ENCODE measurements at places on chromosomes 6 and 20.

DNA sequence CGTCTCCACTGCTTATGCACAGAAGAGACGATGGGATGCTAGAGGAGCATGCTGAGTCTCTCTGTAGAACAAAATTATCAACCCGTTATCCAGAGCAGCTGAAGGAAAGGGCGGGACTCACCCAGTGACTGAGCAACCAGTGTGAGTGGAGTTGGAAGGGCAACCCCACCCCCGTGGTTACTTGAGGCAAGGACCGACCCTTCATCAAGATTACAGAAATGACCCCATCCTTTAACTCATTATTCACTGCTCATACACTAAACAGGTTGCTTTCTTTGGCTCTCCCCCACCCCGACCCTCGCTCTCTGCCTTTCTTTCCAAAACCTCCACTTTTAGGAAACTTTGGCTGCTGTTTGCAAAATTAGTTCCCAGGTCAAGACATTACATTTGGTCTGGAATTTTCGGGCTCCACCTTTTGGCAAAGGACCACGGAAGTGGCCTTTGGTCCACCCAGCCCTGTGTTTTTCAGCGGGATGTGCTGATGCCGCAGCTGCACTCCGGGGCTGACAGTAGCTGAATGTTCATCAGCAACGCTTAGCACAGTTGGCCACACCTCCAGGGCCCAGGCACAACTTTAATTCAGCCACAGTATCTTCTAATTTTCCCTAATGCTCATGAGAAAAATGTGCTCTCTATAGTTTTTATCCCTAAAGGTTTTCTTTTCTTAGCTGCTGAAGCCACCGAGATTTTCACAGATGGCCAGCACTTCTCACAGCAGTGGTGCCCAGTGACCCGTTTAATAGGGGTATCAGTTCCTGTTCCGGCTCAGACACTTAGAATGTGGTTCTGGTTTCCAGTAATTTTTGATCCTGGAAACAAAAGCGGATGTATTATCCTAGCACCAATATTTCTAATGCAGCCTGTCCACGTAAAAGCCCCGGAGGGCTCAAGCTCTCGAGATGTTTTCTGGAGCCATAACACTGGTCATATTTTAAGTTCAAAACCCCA lies 103.6 kb upstream of the NXT1 start:
- no peak for DNase-seq

- DNase-seq = no peak
Observed at GRCh38 chr6:147177286-147177685, 26.9 kb upstream of the STXBP5 start.

- DNase-seq = peak; percentile 81
Observed at GRCh38 chr6:105986998-105987397, 99.1 kb upstream of the PRDM1 start.

GRCh38 chr6:100121854-100122609 lies 128.0 kb upstream of the MCHR2 start:
- DNase-seq = no peak

- no peak for DNase-seq
Observed at GRCh38 chr6:92892626-92893170, 526.7 kb downstream of the EPHA7 start.

GRCh38 chr20:7294816-7295360 lies 527.4 kb downstream of the BMP2 start:
- no peak for DNase-seq

- DNase-seq = no peak
Observed at GRCh38 chr6:41467061-41467460, 79.1 kb upstream of the FOXP4 start.

- DNase-seq = no peak
Observed at GRCh38 chr20:61306937-61307475, 54.9 kb downstream of the CDH4 start.

DNA sequence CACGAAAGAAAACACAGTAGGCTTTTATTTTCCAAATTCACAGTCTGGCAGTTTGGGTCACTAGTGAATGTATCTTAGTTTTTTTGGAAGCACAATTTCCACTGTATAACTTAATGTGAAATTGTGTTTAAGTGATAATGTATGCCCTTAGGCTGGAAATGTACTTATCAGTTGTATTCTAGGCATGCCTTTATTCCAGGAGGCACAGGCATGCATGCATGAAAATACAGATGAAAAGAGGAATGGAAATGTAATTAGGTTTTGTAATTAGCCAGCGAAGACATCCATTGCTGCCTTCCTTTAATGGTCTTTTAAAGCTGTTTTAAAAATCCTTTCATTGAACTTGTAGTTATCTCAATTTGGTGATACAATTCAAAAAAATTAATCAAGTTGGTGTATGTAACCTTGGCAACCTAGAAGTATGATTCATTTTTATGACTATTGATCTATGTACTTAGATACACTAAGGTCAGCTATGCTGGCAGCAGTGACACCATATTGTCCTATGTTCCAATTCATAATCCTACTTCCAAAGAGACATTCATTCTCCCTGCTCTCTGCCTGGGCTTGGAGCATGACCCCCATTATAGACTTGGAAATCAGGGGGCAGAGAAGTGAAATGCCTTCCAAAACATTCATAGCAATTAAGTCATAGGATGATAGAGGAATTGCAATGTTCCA lies 73.1 kb downstream of the SNAP25 start:
- DNase-seq = no peak

- DNase-seq = no peak
Observed at GRCh38 chr6:70241031-70241430, 61.9 kb downstream of the COL9A1 start.

DNA sequence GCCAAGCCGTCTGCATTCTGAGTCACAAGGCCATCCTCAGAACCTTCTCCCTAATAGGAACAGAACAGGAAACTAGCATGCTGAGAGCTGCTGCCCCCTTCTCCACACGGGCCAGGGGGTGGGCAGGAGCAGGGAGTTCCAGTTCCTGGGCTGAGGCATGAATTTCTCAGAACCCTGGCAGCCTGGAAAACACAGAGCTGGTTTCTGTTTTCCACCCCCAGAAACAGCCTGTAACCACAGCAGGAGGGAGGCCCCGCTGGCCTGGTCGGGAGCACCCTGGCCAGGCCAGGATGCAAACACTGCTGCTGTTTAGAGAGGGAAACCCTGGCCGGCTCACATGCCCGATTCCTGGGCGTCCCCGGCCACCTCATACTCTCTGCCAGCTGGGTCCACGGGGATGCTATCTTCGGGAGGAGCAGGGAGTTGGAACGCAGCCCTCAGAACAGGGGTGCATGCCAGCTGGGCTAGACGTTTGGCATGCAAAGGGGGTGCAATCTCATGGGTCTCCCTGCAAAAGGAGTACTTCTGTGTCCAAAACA lies 130.1 kb downstream of the NFATC2 start:
- no peak for DNase-seq

- no peak for DNase-seq
Observed at GRCh38 chr20:56362833-56363413, 4.1 kb downstream of the FAM210B start.

- DNase-seq = no peak
Observed at GRCh38 chr6:34338811-34339210, 53.7 kb downstream of the NUDT3 start.

GRCh38 chr6:50637267-50637666 lies 76.1 kb upstream of the TFAP2D start:
- no peak for DNase-seq

GRCh38 chr6:143614235-143614634 lies 63.5 kb upstream of the PHACTR2 start:
- no peak for DNase-seq

- DNase-seq = no peak
Observed at GRCh38 chr6:80339421-80339820, 232.9 kb downstream of the BCKDHB start.

GRCh38 chr6:29850011-29850553 lies 22.5 kb downstream of the HLA-G start:
- no peak for DNase-seq

DNA sequence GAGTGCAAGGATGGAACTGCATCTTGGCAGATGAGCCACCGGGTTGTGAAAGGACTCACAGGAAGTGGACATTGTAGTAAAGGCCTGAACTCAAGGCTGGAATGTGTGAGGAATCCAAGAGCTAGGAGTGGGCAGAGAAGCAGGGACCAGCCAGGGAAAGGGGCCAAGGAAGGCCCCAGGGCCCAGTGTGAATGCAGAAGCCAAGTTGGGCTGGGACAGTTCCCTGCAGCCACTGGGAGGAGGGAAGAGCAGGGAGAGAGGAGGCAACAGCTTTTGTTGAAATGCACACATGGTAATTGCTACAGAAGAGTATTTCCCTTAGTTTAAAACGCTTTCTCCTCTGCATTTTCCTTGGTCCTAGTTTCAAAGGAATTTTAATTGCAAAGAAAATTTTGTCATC lies 34.6 kb downstream of the CDH22 start:
- DNase-seq = no peak

DNA sequence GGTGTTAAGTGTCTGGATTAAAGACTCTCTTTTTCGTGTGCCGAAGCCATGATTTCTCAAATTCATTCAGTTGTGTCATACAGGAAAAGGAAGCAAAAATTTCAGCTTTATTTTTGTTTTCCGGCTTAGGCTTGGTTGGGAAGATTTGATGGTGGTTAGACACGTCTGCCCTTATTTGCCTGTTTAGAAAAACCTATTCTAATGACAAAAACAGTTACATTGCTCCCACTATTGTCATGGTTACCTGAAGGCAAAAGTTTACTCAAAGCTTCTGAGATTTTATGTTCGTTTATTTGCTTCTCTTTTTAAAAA lies 982 bp downstream of the DNAJC5 start:
- no peak for DNase-seq

DNA sequence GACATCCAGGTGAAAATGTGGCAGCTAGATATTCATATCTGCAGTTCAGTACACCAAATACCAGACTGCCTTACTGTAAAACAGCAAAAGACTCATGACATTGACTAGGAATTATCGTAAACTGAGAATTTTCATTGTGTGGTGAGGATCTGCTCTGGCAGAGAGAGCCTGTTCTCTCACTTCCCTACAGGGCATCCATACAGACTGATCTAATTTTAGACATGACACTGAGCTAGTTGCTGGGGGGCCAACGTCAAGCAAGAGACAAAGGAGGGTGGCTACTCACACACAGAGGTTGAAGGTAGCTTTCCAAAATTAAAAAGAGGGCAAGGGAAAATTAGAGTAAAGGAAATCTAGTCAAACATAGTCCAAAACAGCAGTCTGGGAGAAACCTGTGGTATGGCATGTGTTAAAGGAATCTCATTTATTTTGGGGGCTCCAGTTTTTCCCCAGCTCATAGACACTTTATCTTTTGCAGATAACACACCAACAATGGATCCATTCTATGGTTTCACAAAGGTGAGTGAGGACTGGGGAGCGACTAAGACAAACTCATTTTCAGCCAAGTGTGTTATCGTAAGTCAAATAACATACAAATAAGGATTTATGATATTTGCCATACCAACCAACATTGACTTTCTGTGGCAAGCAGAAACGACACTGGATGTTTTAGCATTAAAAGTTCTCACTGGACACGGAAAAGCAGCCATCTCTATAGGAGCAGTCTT lies 36.6 kb upstream of the NHSL1 start:
- DNase-seq = no peak

- DNase-seq = no peak
Observed at GRCh38 chr6:43772681-43773049, 2.7 kb downstream of the VEGFA start.

GRCh38 chr6:15389084-15389764 lies 143.4 kb downstream of the JARID2 start:
- no peak for DNase-seq

DNA sequence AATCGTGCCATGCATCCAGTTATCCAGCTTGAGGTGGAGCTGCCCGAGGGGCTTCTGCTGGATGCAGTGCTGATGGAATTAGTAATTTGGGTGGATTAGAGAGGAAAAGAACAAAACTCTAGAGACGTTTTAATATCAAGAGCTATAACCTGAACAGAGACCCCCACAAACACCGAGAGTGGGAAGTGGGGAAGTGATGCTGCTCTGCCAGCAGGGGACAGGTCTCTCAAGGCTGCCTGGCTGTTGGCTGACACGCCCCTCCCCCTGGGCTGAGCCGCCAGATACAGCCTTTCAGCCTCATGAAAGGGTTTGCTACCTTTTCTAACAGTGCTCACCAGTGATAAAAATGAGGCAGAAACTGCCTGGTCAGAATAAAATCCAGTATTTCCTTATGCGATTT lies 9.6 kb downstream of the LEMD2 start:
- DNase-seq = no peak

DNA sequence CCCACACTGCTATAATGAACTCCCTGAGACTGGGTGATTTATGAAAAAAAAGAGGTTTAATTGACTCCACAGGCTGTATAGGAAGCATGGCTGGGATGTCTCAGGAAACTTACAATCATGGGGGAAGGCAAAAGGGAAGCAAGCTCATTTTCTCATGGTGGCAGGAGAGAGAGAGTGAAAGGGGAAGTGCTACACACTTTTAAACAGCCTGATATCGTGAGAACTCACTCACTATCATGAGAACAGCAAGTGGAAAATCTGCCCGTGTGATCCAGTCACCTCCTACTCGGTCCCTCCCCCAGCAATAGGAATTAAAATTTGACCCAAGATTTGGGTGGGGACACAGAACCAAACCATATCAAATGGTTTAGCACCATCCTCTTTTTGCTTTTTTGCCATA lies 116.6 kb upstream of the CEP162 start:
- no peak for DNase-seq

- DNase-seq = no peak
Observed at GRCh38 chr6:44642870-44643522, 255.5 kb downstream of the CDC5L start.

DNA sequence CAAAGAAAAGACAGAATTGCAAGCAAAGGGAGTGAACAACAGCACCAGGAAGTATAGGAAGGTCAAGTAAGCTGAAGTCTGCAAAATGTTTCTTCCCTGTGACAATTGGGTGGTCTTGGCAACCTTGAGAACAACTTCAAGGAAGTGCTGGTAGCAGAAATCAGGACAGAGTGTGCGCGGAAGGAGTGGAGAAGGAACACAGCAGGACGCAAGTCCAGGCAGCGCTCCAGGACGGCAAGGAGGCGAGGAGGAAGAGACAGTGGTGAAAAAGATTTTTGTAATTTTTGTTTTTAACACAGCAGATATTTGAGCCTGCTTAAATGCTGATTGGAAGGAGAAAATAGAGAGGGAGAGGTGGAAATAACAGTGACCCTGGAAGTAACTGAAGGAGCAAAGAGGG lies 141.7 kb downstream of the F13A1 start:
- DNase-seq = no peak

GRCh38 chr20:38450412-38450975 lies 15.4 kb upstream of the SNHG17 start:
- DNase-seq = no peak

GRCh38 chr6:4848382-4849068 lies 72.3 kb downstream of the CDYL start:
- no peak for DNase-seq

- no peak for DNase-seq
Observed at GRCh38 chr20:17044891-17045290, 181.9 kb upstream of the PCSK2 start.

GRCh38 chr6:126002755-126003679 lies 16.7 kb downstream of the TRMT11 start:
- DNase-seq = no peak

DNA sequence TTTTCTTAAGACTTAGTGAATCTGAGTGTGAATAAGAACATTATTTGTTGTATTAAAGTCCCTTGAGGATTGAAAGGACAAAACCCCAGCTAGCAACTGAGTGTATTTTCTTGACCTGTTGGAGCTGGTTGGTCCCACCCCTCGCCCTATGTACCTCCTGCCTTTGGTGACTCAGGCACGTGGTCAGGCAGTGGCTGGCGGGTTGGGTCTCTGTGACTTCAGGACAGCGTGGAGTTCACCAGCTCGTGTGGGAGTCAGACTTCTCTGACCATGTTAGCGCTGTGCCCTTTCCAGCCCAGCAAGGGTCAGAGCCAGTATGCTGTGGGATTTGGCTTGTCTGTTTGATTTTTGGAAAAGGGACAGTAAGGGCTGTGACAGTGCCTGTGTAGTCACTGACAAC lies 93.7 kb downstream of the SSR1 start:
- no peak for DNase-seq

- DNase-seq = no peak
Observed at GRCh38 chr6:133214267-133214666, 26.9 kb upstream of the EYA4 start.

All from BJ (cell line).